ENCODE measurements at places on chromosomes 1 and 21. TPM values are rescaled to one million over a fixed set of nuclear protein-coding genes. Genes with fewer than 3 reads are reported as not detected.

- H3K4me1 ChIP-seq = no peaks in the 10 kb centered on the region
- H3K27me3 ChIP-seq = peaks cover 44% of the 10 kb centered on the region
- DNase-seq = no peak
These were observed 29.8 kb upstream of the PADI2 start for GRCh38 chr1:17148950-17149608.

GRCh38 chr1:54564312-54565112 lies 16.5 kb downstream of the ACOT11 start:
- no peak overlapping the region for H3K4me3 ChIP-seq
- no peak for DNase-seq
- no peak overlapping the region for H3K27ac ChIP-seq
- no peaks in the 10 kb centered on the region for H3K36me3 ChIP-seq
- no peaks in the 10 kb centered on the region for H3K4me1 ChIP-seq

Gene ZBED6
- total RNA-seq = 18.6 TPM

GRCh38 chr1:113416496-113416895 lies 26.2 kb downstream of the MAGI3 start:
- H3K4me1 ChIP-seq = no peaks in the 10 kb centered on the region
- no peaks in the 10 kb centered on the region for H3K27me3 ChIP-seq
- no peaks in the 10 kb centered on the region for H3K36me3 ChIP-seq
- DNase-seq = no peak
- no peak overlapping the region for H3K27ac ChIP-seq
- H3K4me3 ChIP-seq = no peak overlapping the region

- peak; percentile 43 for DNase-seq
- peaks cover 7% of the 10 kb centered on the region for H3K36me3 ChIP-seq
- no peaks in the 10 kb centered on the region for H3K27me3 ChIP-seq
- H3K4me3 ChIP-seq = peak overlapping the region; percentile 96
- peak overlapping the region; percentile 96 for H3K27ac ChIP-seq
- H3K4me1 ChIP-seq = peaks cover 29% of the 10 kb centered on the region
These were observed 750 bp downstream of the SYNJ1 start for GRCh38 chr21:32726839-32727686.

GRCh38 chr1:17244821-17245740 lies 3.8 kb upstream of the PADI3 start:
- no peaks in the 10 kb centered on the region for H3K36me3 ChIP-seq
- H3K27me3 ChIP-seq = peaks cover 8% of the 10 kb centered on the region
- no peak for DNase-seq

DNA sequence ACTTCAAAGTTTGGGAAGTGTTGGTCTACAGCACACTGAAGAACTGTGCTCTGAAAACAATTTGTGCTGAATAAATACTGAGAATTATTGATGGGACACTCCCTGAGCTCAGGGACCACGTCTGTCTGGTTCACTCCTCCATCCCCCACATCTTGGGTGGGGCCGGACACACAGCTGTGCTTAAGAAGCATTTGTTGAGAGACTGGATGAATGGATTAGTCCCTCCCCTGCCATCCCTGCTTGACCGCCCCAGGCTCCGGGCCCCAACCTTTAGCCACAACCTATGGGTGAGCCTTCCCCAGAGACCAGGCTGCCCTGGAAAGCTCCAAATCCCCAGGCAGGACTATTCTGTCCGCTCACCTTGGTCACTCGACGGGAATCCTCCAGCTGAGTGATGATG lies 7.5 kb downstream of the TRIM63 start:
- no peaks in the 10 kb centered on the region for H3K4me1 ChIP-seq
- H3K27ac ChIP-seq = no peak overlapping the region
- no peaks in the 10 kb centered on the region for H3K36me3 ChIP-seq

Gene SPRR2E
- total RNA-seq = not detected

Gene ACTA1
- not detected for total RNA-seq

DNA sequence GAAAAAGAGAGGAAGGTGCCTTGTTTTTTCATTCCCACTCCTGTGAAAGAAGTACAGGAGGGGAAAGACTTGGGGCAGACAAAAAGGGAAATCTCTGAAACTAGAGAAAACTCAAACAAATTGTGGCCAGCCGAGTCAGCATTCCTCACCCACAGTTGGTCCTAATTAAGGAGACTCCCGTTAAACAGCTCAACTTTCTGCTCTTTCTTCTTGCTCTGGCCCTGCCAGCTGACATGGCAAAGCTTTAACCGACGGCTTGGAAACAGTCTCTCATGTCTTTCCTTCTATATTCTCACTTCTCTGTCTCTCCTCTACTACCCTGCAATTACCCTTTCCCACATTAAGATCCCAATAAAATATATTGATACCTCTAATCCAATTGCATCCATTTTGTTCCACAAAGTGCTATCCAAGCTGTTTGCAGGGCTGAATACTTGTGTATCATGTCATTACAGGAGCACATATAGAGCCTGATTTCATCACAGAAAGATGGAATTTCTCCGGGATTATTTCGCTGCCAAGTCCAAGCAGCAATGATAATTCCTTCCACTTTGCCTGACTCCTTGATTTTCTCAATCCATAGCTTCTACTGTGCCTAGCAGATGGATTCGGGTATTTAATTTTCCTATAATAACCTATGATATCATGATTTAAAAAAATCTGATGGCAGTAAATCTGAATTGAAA lies 65.4 kb upstream of the IPO9 start:
- DNase-seq = no peak
- no peak overlapping the region for H3K27ac ChIP-seq
- H3K27me3 ChIP-seq = peaks cover 5% of the 10 kb centered on the region

DNA sequence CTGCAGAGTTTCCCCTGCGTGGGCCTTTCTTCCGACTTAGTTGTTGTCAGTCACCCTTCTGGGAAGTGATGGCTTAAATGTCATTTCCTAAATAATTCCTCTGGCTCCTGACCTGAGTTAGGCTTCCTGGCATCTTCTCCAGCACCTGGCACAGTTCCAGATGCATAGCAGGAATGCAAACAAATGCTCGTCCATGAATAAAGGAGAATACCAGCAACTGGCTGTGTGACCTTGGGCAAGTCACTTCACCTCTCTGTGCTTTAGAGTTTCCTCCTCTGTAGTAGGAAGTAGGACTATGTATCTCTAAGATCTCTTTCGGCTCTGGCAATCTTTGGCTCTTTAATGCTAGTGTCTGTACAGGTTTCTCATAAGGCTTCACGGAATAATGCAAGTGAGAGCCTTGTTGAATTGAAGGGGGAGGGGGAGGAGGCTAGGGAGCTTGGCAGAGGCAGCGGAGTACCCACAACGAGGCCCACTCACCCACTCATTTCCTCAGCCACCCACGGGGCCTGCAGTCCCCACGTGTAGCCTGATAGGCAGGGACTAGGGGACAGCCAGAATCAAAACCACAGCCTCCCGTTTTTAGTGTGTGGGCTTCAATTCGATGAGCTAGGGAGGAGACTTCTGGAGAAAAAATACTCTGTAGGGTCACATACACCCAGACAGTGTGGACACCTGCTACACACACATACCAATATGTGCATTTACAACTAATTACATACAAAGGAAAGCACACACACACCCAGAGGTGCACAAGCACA lies 48.1 kb downstream of the TENT5C start:
- peaks cover 82% of the 10 kb centered on the region for H3K4me1 ChIP-seq
- no peaks in the 10 kb centered on the region for H3K27me3 ChIP-seq
- H3K36me3 ChIP-seq = peaks cover 1% of the 10 kb centered on the region
- DNase-seq = peak; percentile 66

DNA sequence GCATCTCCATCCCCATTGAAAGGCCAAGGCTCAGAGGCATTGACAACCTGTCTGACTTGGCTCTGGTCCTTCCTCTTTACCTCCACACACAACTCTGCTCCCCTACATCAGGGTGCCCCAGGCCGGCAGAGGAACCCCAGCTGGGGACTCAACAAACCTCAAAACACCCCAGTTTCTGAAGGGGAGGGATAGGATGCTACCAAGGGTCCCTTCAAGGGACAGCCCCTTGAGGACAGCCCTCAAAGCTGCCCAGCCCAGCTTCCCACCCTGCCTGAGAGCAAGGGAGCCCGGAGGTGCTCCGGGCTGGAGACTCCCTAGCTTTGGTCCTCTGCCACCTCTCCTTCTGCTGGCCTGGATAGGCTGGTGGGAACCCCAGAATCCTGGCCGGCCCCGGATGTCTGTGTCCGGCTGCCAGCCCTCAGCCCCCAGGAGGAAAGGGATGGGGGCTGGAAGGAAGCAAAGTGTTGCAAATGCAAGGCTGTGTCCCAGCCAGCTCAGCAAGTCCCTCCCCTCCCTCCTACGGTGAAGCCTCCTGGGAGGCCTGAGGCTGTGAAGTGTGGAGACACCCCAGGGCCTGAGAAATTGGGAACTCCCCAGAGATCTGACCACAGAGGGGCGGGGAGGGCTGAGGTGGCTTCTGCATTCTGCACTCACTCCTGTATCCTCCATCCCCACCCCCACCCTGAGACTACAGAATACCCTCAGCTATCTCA lies 1.1 kb upstream of the MARCKSL1 start:
- no peaks in the 10 kb centered on the region for H3K27me3 ChIP-seq
- DNase-seq = peak; percentile 68
- H3K4me3 ChIP-seq = no peak overlapping the region
- H3K27ac ChIP-seq = no peak overlapping the region
- peaks cover 37% of the 10 kb centered on the region for H3K4me1 ChIP-seq

Gene AK5
- not detected for total RNA-seq

GRCh38 chr1:108141621-108142020 lies 58.5 kb downstream of the SLC25A24 start:
- no peaks in the 10 kb centered on the region for H3K27me3 ChIP-seq
- no peak overlapping the region for H3K27ac ChIP-seq
- H3K4me1 ChIP-seq = no peaks in the 10 kb centered on the region
- DNase-seq = no peak
- H3K4me3 ChIP-seq = no peak overlapping the region
- peaks cover 62% of the 10 kb centered on the region for H3K36me3 ChIP-seq

- no peaks in the 10 kb centered on the region for H3K36me3 ChIP-seq
- H3K4me3 ChIP-seq = no peak overlapping the region
- no peak overlapping the region for H3K27ac ChIP-seq
- H3K4me1 ChIP-seq = no peaks in the 10 kb centered on the region
- no peak for DNase-seq
These were observed 7.7 kb upstream of the PAFAH2 start for GRCh38 chr1:26005434-26006105.

Gene SEC16B
- total RNA-seq = not detected

DNA sequence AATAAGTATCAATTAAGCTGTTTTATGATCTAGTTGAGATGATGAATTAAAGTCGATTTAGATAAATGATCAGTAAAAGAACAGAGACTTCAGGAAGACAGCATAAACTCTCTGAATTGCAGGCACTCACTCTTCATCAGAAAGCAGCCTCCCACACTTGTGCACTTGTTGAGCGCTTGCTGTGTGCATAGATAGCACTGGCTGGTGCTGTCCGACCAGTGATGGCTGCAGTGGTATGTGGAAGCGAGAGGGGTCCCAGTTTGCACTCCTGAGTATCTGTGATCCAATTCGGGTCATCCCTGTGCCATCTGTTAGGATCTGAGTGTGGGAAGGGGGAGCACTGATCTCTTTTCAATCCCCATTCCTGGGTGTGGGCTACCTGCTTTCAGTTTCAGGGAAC lies 137.8 kb downstream of the CAMTA1 start:
- peaks cover 2% of the 10 kb centered on the region for H3K4me1 ChIP-seq
- DNase-seq = no peak
- H3K27ac ChIP-seq = no peak overlapping the region
- H3K4me3 ChIP-seq = no peak overlapping the region
- peaks cover 6% of the 10 kb centered on the region for H3K27me3 ChIP-seq

DNA sequence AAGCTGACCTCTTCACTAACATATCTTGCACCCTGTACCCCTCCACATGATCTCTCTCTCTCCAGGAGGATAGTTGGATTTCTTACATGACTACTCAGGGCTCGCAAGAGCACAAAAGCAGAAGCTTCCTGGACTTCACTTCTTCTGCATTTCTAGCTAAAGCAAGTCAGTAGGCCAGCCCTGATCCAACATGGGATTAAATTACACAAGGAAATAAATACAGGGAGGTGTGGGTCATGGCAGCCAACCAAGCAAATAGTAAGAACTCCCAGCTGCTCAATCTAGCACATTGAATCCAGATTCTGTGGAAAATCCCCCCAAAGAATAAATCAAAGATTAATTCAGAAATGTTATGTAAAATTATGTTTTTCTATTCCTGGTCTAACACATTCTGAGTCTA lies 33.3 kb downstream of the KLHDC7A start:
- peaks cover 5% of the 10 kb centered on the region for H3K27me3 ChIP-seq
- no peak overlapping the region for H3K27ac ChIP-seq
- H3K4me3 ChIP-seq = no peak overlapping the region
- H3K36me3 ChIP-seq = no peaks in the 10 kb centered on the region
- DNase-seq = no peak

Gene B3GALT2
- total RNA-seq = 0.99 TPM

DNA sequence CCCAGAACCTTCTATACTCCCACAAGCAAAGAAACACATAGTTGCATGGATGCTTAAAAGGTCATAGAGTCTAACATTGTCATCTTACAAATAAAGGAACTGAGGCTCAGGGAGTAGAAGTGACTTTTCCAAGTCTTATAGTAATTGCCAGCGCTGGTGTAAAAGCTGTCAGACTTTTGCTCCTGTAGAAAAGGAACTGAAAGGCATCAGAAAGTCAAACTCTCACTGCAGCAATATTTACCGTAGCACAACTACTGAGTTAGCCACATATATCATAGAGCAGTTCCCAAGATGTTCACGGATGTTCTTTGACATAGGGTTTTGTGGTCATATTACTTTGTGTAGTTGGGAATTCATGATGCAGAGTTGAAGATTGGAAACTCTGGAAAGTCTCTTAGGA lies 16.6 kb upstream of the USP24 start:
- H3K36me3 ChIP-seq = peaks cover 4% of the 10 kb centered on the region
- no peak overlapping the region for H3K4me3 ChIP-seq
- DNase-seq = no peak
- H3K4me1 ChIP-seq = peaks cover 7% of the 10 kb centered on the region
- H3K27ac ChIP-seq = no peak overlapping the region

DNA sequence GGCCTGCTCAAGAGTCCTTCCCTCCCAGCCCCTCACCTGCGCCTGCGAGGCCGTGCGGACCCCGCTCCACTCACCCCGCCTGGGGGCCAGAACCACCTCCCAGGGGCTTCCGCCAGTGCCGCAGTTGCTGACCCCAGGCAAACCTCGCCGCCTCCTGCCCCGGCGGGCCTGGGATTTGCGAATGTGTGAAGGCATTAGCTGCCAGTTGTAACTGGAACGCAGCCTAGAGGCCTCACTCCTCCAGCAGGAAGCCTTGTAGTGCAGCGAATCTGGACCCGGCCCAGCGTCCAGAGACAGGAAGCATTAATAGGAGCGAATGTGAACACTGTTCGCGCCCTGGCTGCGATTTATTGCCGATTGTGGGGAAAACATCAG lies 140.9 kb upstream of the ARHGEF16 start:
- H3K27ac ChIP-seq = no peak overlapping the region
- H3K36me3 ChIP-seq = no peaks in the 10 kb centered on the region
- H3K4me1 ChIP-seq = peaks cover 13% of the 10 kb centered on the region
- DNase-seq = no peak
- no peak overlapping the region for H3K4me3 ChIP-seq
- peaks cover 8% of the 10 kb centered on the region for H3K27me3 ChIP-seq

Gene MROH9
- not detected for total RNA-seq

Gene PLA2G2C
- not detected for total RNA-seq

- H3K4me1 ChIP-seq = no peaks in the 10 kb centered on the region
- no peaks in the 10 kb centered on the region for H3K36me3 ChIP-seq
- no peak within 1 kb of the TSS for H3K27ac ChIP-seq
- H3K27me3 ChIP-seq = peaks cover 26% of the 10 kb centered on the region
These were observed at the start of gene SELE for GRCh38 chr1:169733924-169734323. TSS of gene SELE (minus strand) at chr1:169734079. CDS start at chr1:169733612, 467 bp downstream.

GRCh38 chr1:224727351-224728289 lies 111.5 kb downstream of the CNIH3 start:
- DNase-seq = no peak
- H3K27ac ChIP-seq = no peak overlapping the region
- H3K4me3 ChIP-seq = no peak overlapping the region
- H3K4me1 ChIP-seq = no peaks in the 10 kb centered on the region
- no peaks in the 10 kb centered on the region for H3K36me3 ChIP-seq

GRCh38 chr1:100074604-100075395 lies 57.9 kb downstream of the SASS6 start:
- H3K27me3 ChIP-seq = no peaks in the 10 kb centered on the region
- DNase-seq = no peak
- no peak overlapping the region for H3K27ac ChIP-seq
- H3K36me3 ChIP-seq = peaks cover 69% of the 10 kb centered on the region
